ENCODE measurements at places on chromosomes 13 and 19. TPM values are rescaled to one million over a fixed set of nuclear protein-coding genes. Genes with fewer than 3 reads are reported as not detected.
A peak's percentile ranks its signal among the peaks of the same experiment; 100 is the strongest.

VSTM2B gene
- not detected for total RNA-seq

VWA8 gene
- 13.5 TPM for total RNA-seq

CD22 gene
- 0.63 TPM for total RNA-seq

- no peak for DNase-seq
These were observed 22.0 kb downstream of the GGACT start for GRCh38 chr13:100566543-100566942.

DNA sequence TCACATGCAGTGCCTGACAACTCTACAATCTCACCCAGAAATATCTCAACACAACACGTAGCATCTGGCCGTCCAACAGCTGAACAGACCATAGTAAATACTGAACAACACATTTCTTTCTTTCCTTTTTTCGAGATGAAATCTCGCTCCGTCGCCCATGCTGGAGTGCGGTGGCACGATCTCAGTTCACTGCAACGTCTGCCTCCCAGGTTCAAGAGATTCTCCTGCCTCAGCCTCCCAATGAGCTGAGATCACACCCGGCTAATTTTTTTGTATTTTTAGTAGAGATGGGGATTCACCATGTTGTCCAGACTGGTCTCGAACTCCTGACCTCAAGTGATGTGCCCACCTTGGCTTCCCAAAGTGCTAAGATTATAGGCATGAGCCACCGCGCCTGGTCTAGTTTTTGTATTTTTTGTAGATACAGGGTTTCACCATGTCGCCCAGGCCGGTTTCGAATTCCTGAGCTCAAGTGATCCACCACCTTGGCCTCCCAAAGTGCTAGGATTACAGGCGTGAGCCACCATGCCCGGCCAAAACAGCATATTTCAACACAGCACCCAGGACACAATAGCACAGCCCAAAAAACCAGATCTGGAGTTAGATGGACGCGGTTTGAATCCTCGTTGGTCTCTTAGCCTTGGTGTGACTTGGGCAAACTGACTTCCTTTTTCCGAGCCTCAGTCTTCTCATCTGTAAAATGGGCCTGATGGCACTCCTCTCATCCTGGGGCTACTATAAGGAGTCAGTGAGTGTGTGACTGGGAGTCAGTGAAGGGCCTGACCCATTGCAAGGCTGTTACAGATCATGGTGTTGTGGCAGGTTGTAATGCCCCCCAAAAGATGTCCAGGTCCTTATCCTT lies 22.6 kb downstream of the CYP2A6 start:
- peak; percentile 15 for DNase-seq

All from activated CD4-positive, alpha-beta memory T cell treated with anti-CD3 and anti-CD28 coated beads, Interleukin-2, amount 10 ng/mL, durations not matched to agents 7 days and 5 days (primary cell).